ENCODE measurements at places on chromosomes 3 and 15.

DNA sequence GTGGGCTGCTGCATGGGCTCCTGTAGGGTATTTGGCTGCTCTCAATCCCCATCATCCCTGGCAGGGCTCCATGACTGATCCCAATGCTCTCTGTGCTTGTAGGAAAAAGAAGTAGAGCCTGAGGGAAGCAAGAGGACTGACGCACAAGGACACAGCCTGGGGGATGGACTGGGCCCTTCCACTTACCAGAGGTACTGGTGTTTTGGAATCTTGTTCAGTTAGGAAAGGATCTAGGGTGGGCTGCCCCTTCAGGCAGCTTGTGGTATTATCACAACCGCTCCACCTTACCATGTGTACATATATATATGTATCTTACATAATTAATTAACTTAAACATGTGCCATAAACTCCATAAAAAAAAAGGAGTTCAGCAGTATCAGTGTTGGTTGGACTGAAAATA lies 1.3 kb downstream of the SLC28A2 start:
- DNase-seq: no peak

GRCh38 chr15:79953951-79954444 lies 17.0 kb downstream of the BCL2A1 start:
- no peak for DNase-seq

- DNase-seq: peak; percentile 35
Measured at GRCh38 chr3:15241341-15241740, 35.3 kb downstream of the CAPN7 start.

DNA sequence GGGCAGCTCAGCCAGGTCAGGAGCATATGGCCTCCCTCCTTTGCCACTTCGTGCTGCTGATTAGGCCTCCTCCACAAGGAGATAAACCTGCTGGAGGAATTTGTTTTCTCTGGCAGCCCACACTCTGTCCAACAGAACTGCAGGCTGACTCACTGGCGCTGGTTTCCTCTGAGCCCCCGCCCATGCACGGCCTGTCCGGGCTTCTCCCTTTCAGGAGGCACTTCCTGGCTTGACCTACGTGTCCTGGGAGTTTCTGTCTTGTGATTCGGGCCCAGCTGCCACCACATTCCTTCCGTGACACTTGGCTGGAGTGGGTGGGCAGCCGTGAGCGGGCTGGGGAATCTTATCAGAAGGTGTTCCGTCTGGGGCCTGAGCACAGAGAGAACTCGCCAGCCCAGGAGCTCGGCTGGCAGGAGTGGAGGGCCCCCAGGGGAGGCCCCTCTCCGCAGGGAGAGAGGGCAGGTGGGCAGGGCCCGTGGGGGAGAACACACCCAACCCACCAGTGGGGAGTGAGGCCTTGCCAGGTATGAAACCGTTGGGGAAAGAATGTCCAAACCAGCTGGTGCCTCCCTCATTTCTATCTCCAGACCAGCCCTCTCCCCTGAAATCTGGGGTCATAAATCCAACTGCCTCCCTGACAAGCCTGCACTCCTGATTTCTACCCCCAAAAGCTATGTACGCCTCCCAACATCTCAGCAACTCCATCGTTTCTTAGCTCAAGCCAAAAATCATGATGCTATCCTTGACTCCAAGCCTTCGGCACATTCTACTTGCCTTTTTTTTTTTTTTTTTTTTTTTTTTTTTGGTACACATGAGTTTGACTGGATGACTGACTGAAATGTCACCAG lies 110.6 kb upstream of the MEF2A start:
- DNase-seq: peak; percentile 50
